Smooth muscle cell of the brain vasculature (primary cell): ENCODE measurements at places on chromosomes 7 and 10.

GRCh38 chr7:130086938-130087337 is 16.6 kb downstream of the KLHDC10 start:
- no peak for DNase-seq

DNA sequence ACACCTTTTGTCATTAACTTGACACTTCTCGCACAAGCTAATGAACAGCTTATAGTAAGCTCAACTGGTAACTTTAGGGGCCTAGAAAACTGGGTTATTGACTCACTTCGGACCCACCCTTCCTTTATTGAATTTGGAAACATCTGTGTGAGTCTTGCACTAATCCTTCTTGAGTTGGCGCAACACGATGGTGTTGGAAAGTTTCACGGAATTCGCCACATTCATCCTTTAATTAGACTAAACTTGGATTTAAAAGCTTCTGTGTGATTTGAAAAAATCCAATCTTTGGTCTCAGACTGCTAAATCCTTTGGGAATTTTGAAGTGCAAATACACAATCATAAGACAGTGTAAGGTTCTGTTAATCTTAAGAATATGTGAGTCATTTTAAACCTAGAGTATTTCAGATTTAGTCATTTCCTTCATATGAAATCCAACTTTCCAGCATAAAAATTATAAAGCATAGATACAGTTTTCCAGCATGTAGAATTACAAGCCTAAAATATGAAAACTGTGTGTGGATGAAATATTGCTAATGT is 15.1 kb downstream of the FZD8 start:
- DNase-seq, result no peak

DNA sequence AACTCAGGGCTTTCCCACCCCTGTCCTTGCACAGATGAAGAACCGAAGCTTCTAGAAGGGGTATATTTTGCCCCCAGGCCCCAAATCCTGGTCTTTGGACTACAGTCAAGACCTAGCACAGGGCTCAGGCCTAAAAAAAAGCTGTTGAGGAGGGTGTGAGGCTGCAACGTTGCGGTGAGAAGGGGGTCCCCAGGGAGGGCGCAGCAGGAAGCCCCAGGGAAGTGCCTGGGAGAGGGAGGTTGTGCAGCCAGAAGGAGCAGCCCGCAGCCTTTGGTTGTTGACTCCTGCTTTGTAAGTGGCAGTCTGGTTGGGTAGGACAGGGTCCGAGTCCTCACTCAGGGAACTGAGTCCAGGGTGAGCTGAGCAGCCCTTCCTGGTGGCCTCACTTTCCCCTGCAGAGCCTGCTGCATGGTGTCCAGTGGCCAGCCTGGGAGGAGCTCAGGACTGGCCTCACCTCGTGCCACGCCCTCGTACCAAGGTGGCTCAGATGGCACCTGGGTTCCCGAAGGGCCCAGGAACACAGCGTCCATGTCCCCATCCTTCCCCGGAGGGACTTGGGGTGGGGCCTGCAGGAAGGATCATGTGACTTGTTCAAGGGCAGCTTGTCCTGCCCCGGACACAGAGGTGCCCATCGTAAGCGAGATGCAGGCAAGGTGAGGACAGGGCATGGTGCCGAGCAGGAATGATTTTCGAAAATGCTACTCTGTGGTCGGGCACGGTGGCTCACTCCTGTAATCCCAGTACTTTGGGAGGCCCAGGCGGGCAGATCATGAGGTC is 166.4 kb upstream of the TNRC18 start:
- DNase-seq, result no peak

- DNase-seq, result no peak
These were observed 74.0 kb upstream of the EN2 start for GRCh38 chr7:155383756-155384491.

GRCh38 chr10:86693721-86694369 is 25.5 kb downstream of the LDB3 start:
- DNase-seq, result no peak

GRCh38 chr10:69051710-69052487 is 36.0 kb upstream of the SRGN start:
- no peak for DNase-seq

DNA sequence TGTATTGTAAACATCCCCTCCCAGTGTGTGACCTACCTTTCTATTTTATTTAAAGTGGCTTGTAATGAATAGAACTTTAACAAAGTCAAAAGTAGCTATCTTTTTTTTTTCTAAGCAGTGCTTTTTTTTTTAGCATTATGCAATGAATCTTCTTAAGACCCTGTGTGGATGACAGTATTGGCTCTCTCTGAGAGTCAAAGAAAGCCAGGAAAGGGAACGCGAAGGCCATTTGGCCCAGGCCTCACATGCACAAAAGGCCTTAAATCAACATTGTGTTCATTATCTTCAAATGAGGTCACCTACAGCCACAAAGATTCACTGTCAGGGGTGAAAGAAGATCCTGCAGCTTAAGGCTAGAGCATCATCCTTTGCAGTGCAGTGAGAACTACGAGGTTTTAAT is 721.5 kb downstream of the GRID1 start:
- DNase-seq, result no peak

- peak; percentile 23 for DNase-seq
These were observed 126.0 kb downstream of the SGMS1 start for GRCh38 chr10:50497758-50498157.

GRCh38 chr7:17963281-17963680 is 23.0 kb upstream of the SNX13 start:
- no peak for DNase-seq

GRCh38 chr7:6446838-6447580 is 745 bp downstream of the DAGLB start:
- peak; percentile 46 for DNase-seq

GRCh38 chr7:15046861-15047260 is 144.3 kb upstream of the DGKB start:
- DNase-seq, result no peak

DNA sequence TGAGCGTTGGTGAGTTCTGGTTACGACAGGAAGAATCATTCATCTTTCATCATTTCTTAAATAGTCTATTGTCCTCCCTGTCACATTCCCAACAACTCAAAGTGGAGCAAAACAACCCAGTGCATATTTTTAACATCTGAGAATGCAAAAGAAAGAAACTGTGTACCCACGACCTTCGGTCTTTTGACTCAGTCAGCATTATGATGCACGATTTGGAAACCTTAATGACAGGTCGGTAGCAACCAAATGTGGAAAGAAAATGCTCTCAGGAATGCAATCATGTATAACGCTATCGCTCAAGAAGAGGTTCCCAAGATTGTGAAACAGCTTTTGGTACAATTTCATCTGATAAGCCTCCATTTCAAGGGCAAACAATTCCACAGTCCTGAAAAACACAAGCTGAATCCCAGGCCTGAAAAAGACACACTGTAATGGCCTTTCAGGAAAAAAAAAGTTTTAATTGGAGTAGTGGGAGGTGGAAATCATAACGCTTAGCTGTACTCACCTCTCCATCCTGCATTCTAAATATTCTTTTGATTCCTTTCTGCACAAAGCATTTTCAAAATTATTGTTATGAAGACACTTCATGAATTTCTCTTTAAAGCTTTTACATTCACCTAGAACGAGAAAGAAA is 2.6 kb downstream of the COX19 start:
- DNase-seq, result no peak

DNA sequence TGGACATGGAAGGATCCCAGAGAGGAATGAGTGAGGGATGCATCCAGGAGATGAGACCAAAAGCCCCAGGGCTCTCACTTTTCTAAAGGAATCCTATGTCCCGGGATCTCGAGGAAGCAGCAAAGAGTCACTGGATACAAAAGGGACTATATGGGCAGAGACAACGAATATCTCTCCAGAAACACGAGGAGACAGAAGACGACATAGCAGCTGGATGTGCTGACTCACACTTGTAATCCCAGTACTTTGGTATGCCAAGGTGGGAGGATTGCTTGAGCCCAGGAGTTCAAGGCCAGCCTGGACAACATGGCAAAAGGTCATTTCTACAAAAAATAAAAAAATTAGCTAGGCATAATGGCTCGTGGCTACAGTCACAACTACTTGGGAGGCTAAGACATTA is 24.7 kb upstream of the MSMB start:
- DNase-seq, result no peak

GRCh38 chr7:70619130-70619529 is 512.8 kb upstream of the GALNT17 start:
- no peak for DNase-seq

GRCh38 chr7:29248713-29249382 is 54.3 kb downstream of the CHN2 start:
- no peak for DNase-seq

- DNase-seq, result no peak
These were observed 156.9 kb upstream of the ADCY1 start for GRCh38 chr7:45417268-45417667.

DNA sequence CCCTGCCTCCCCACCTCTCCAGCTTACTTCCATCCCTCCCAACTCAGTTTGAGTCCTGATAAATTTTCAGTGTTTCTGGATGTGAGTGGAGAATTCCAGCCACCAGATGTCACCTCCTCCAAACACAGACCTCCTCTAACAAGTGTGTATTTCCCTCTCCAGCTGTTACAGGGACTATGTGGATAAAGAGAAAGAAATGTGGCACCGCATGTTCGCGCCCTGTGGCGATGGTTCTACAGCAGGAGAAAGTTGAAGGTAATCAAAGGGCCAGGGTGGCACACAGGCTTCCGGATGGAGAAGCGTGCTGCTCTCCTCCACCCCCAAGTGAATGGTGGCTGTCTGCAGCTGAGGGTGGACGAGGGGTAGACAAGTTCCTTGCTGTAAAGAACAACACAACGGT is 14.7 kb downstream of the FKBP6 start:
- no peak for DNase-seq

DNA sequence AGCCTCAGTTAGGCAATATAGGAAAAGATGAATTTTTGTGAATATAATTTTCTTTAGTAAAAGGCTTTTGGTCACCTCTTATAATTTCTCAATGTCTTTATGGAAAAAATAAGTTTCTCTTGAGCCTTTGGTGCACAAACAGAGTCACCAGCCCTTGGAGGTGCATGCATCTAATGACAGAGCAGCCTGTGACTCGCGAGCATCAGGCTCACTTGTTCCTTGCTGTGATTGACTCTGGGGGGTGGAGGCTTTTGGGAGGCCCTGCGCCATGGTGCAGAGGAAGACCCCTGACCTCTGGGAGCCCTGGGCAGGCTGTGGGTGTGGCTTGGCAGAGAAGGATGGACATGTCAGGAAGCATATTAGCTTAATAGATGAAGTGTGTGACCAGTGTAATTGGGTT is 60.2 kb downstream of the FIGNL1 start:
- DNase-seq, result no peak

GRCh38 chr7:97555857-97556421 is 175.9 kb upstream of the TAC1 start:
- DNase-seq, result no peak

DNA sequence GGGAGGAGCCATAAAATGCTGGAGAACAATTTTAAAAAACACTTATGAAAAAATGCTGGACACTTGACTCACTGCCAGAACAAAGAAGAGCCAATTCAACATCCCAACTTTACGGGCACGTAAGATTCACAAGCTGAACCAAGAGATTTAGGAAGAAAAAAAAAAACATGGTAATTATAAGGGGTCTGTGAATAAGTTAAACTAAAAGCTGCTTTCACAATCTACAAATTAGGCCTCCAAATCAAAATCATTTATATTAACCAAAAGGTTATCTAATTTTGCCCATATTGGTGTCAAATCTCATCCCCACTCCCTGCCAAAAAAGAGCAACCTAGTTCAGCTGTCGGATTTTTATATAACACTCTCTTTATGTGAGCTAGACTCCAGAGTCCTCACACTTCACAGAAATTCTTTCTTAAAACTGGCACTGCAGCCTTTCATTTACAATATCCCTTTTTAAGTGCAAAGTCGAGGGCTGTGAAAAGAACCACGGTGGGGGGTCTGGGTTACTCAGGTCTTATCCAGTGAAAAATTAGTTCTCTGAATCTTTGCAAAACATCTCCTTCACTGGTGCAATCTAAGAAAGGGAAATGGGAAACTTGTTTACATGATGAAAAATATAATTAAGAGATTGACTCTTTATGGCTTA is 30.4 kb upstream of the DGKI start:
- DNase-seq, result no peak

DNA sequence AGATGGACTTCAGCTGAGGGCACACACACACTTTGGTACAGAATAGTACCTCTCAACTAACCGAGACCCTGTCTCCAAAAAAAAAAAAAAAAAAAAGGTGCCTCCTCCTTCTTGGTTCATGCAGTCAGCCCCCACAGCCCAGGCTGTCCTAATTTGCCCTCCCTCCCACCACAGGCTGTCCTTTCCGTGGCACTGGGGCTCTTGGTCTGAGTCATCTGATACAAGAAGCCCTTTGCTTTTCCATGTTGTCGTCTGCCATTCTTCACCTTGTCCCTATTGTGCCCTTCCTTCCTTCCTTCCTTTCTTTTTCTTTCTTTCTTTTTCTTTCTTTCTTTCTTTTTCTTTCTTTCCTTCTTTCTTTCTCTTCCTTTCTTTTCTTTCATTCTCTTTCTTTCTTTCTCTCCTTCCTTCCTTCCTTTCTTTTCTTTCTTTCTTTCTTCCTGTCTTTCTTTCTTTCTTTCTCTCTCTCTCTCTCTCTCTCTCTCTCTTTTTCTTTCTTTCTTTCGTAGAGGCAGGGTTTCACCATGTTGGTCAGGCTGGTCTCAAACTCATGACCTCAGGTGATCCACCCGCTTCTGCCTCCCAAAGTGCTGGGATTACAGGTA is 96.0 kb upstream of the IKZF1 start:
- DNase-seq, result no peak

GRCh38 chr7:122416336-122416735 is 111.8 kb upstream of the FEZF1 start:
- DNase-seq, result no peak

DNA sequence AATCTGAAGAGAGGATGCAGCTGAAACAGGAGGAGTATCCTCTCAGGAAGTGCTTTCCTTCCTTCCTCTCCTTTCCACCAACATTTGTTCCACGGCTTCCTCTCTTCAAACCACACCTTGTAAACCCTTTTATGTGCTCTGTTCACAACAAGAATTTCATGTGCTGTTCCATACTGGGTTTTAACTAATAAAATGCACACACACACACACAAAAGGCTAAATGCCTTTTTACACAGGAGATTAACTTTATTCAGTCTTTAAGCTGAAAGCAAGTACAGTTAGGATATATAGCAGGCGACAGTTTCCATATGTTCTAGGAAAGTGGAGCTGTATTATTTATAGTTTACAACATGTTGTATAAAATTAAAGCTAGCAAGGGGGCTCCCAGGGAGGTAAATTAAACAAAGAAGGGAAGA is 106.7 kb downstream of the REEP3 start:
- no peak for DNase-seq

DNA sequence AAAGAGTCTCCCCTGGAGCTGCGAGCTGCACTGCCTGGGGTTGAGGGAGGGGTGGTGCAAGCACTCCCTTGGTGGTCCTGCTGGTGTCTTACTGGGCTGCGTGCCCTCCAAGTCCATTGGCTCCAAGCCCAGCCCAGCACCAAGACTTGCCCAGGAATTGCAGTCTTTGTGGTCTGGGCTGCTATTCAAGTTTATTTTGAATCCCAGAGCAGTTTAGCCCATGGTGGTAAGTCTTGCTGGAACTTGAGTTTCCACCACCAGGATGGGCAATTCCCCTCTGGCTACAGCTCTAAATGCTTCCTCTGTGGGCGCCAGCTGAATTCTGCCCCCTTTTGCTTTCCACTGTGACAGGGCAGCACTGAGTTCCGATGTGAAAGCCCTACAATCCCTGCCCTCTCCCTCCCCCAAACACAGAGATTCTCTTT is 25.1 kb downstream of the GALNT11 start:
- DNase-seq, result peak; percentile 31

GRCh38 chr7:778968-779451 is 51.9 kb upstream of the PRKAR1B start:
- DNase-seq, result no peak

- DNase-seq, result no peak
These were observed 13.1 kb upstream of the DLD start for GRCh38 chr7:107877731-107878382.
